ENCODE measurements at places on chromosomes 7 and 10.

- no peak for DNase-seq
Measured at GRCh38 chr7:112272921-112273561, 66.5 kb downstream of the ZNF277 start.

GRCh38 chr10:101903827-101904550, 60.4 kb upstream of the KCNIP2 start:
- DNase-seq: no peak

GRCh38 chr10:34333513-34333912, 481.6 kb downstream of the PARD3 start:
- DNase-seq: no peak

DNA sequence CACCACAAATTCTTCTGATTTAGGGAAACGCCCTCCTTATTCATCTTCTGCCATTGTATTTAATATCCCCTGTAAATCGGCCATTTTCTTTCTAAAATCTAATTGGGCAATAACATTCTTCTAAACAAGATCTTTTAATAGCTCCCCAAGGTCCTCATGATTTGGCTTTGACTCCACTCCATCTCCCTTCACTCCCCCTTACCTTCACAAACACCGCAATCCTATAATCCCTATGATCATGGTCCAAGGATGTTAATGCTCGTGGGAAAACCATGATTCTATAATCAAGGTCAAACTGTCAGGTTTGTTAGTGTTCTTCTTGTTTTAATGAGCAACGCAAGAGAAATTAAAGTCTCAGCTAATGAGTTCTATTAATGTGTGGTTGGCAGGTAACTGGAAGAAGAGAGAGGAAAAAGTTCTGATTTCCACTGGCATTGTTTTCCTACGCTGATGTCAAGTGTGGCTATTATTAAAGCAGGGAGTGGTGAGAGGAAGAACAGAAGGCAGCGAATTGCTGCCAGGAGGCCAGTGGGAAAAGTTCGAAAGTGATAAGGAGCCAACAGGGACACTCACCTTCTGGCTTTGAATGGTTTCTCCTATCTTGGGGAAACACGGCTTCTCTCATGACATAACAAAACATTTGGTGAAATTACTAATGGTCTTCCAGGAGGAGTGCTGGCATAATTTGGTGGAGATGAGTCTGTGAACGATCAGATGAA, 28.1 kb downstream of the LRRC72 start:
- no peak for DNase-seq

DNA sequence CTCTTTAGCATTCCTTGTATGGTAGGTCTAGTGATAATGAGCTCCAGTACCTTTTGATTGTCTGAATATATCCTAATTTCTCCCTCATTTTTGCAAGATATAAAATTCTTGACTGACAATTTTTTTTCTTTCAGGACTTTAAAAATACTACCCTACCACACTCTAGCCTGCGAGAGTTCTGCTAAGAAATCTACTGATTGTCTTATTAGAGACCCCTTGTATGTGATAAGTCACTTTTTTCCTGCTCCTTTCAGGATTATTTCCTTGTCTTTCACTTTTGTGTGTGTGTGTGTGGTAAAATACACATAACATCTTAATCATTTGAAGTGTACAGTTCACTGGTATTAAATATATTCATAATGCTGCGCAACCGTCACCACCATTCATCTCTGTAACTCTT, 68.7 kb upstream of the PPP1R9A start:
- no peak for DNase-seq

DNA sequence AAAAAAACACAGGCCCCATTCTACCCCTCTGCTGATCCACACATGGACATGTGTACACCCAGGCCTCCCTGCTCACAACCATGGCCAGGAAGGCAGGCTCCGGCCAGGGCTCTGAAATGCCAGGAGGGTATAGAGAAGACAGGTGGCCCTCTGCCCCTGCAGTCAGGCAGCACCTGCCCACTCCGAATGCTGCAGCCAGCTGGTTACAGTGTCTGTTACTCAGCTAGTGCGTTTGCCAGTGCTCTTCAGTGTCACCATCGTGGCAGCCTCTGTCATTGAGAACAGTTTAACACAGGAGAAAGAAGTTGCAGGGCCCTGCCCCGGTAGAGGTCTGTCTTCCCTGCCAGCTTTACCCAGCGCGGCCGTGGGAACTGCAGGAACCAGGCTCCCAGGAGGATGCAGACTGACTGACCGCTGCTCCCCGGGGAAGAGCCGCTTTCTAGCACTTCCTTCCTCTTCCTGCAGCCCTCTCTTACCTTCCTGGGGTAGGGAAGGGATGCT, 128.8 kb upstream of the FAM20C start:
- DNase-seq: no peak

Measured in activated CD4-positive, alpha-beta T cell treated with anti-CD3 and anti-CD28 coated beads for 1 hour (primary cell).